GM12864 (cell line): ENCODE measurements at places on chromosomes 7 and 10.
A peak's percentile ranks its signal among the peaks of the same experiment; 100 is the strongest.

DNA sequence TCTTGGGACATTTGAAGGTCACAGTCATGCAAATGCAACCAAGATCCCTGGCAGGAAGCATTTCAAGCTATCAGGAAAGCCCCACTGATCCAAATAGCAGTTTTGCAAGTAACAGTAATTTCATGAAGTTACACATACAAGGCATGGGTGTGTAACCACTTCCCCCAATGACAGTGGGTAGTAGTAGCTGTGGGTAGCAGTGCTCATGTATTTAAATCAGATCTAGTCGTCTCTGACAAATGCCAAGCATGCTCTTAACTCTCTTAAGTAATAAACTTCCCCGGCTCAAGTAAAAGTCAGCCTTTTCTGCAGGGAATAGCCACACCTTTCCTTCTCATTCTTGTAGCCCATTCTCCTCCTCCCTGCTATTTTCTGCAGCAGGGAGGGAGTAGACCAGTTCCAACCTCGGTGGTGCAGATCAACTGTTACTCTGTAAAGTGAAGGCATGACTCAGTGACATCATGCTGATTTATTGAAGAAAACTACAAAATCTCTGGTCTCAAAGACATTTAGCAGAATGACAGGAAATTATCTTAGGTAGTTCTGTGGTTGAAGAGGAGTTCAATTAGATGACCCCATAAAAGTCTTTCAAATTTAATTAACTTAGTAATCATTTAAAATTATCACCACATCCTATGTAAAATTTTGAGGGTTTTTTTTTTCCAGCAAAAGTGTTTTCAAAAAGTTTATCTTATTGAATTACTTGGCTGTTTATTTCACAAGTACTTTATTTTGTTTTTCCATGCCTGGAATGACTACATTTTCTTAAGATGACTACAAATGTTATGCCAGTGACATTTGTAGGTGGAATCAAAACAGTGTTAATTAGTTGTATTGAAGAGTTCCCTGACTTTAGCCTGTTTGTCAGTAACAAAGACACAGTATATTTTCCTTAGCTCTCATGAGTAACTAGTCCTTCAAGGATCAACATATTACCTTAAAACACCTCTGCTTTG is 568.3 kb downstream of the INHBA start:
- DNase-seq: peak; percentile 49

DNA sequence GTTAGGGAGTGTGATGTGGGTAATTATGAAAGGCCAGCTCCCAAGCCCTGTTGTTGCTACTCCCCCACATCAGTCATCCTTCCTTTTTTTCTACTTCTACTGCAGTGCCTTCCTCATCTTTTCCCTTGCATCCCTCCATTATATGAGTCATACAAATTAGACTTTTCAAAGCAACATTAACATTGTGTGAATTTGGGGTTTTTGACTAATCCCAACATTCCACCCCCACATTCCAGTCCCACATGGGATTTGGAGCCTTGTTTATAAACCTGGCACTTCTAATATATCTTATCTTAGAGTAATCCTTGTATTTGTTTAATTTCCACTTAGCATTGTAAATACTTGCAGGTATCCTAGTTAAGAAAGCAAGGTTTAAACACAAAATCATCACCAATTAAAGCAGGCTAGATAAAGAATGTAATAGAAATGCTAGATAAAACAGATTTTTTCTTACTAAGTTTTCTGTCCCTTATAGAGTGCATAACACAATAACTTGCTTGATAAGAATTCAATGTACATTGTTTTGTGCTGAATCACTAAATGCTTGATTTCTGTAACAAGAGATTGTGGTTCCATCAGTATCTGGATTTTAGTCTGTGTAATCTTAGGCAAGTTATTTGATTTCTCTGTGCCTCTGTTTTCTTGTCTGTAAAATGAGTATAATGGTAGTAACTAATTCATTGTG is 165.8 kb downstream of the CFTR start:
- DNase-seq: no peak

- DNase-seq: no peak
Measured at GRCh38 chr7:67950321-67951083, 953.9 kb downstream of the TYW1 start.

GRCh38 chr7:150507947-150508602 is 6.6 kb upstream of the GIMAP7 start:
- DNase-seq: no peak

- no peak for DNase-seq
Measured at GRCh38 chr10:112429654-112430230, 17.0 kb downstream of the ZDHHC6 start.

DNA sequence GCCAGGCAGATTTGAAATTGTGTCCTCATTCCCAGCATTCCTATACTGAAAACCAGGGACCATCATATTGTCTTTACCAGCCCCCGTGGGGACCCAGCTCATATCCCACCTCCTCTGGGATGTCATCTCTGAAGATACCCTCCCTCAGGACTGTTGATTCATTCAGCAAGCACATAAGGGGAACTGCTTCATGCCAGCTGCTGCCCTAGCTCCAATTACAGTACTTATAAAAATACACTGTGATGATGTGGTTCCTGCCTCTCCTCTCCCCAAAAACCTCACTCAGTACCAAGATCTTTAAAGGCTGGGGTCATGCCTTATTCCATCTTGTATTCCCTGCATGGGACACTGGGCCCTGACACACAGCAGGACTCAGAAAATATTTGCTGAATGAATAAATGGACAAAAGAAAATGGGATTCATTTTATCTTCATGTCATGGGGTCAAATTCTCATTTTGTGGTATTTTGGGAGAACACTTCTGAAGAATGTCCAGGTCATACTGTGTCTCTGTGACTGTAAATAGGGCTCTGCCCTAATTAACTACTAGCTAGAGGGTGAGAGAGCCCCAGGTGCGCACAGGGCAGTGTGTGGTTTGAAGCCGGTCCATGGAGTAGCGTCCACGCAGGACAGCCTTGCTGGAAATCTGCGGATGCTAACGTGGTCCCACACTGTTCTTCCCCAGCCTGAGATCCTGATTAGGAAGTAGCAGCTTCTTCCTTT is 29.0 kb upstream of the DAGLB start:
- no peak for DNase-seq

- peak; percentile 5 for DNase-seq
Measured at GRCh38 chr7:97871659-97872024, 566 bp downstream of the ASNS start.

DNA sequence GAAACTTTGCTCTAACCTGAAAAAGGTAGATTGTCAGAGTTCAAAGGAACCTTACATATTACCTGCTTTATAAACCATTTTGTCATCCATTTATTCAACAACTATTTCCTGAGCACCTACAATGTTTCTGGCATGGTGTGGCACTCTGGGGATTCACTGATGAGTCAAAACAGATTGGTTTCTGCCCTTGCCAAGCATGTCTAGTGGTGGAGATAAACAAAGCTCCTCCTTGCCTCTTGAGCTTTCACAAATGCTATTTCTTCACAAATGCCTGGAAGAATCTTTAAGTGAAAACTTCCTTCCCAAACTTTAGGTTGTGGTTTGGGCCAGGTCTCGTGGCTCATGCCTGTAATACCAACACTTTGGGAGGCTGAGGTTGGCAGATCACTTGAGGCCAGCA is 85.1 kb upstream of the RELN start:
- DNase-seq: no peak

- no peak for DNase-seq
Measured at GRCh38 chr10:61397175-61397986, 55.8 kb downstream of the TMEM26 start.

GRCh38 chr10:30178356-30178964 is 119.1 kb upstream of the JCAD start:
- no peak for DNase-seq

DNA sequence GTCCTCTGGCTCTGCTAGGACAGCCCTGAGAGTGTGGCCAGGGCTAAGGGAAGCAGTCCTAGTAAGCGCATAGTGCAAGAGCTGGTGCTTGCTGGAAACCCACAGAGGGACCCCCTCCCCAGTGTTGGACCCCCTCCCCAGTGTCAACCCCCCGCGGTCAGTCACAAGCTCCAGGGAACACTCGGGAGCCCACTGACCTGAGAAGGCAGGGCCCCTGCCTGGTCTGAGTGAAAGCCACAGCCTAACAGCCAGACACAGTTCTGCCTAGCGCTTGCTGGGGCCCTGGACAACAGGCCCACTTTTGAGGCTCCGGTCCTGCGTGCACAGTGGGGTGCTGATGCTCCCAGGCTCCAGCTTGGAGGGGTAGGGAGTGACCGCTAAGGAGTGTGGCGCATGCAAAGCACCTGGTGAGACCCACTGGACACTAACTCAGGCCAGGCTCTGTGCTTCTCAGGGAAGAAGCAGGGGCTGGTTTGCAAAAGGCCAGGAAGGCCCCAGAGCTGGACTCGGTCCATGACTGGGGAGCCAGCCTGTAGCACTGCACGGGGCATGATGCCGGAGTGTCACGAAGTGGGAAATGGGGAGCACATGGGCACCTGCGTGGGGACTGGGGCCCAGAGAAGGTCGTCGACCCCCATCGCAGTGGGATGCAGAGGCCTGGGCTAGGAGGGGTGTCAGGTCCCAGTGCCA is 175.8 kb upstream of the PPP2R2D start:
- DNase-seq: no peak

GRCh38 chr7:119703895-119704294 is 569.1 kb upstream of the KCND2 start:
- no peak for DNase-seq

GRCh38 chr7:40419806-40420205 is 285.0 kb downstream of the SUGCT start:
- DNase-seq: no peak

- DNase-seq: no peak
Measured at GRCh38 chr10:74612195-74612594, 214.2 kb upstream of the KAT6B start.

DNA sequence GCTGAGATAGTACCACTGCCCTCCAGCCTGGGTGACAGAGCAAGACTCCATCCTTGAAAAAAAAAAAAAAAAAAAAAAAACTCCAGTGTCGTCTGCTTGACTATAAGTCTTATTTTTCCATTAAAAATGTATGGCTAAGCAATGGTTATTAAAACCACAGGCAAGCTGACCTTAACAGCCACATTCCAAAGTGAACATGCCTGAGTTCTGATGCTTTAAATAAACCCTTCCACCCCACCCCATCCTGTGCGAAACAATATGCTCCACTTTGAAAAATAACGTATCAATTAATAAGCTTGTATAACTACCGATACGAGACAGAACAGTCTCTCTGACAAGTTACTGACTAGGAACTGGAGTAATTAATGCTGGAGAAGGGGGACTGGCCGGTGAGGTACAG is 63.7 kb downstream of the LARP4B start:
- no peak for DNase-seq

- DNase-seq: no peak
Measured at GRCh38 chr10:25175527-25176420, 973 bp downstream of the GPR158 start.

DNA sequence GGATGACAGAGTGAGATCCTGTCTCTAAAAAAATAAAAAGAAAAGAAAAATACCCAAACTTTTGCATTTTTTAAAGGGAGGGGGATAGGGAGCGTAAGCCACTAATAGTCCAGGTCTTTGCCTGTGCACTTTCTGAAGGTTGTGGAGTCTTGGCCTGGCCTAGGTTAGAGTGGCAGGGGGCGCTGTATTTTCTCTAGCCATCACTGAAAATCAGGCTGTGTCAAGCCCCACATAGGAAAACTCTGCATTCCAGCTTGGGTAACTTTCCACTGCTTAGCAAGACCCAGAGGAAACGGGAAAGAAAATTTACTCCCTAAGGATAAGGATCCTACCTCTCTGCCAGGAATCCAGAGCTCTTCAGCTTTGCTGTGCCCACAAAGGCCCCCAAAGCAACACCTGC is 10.5 kb upstream of the PAX4 start:
- DNase-seq: no peak

DNA sequence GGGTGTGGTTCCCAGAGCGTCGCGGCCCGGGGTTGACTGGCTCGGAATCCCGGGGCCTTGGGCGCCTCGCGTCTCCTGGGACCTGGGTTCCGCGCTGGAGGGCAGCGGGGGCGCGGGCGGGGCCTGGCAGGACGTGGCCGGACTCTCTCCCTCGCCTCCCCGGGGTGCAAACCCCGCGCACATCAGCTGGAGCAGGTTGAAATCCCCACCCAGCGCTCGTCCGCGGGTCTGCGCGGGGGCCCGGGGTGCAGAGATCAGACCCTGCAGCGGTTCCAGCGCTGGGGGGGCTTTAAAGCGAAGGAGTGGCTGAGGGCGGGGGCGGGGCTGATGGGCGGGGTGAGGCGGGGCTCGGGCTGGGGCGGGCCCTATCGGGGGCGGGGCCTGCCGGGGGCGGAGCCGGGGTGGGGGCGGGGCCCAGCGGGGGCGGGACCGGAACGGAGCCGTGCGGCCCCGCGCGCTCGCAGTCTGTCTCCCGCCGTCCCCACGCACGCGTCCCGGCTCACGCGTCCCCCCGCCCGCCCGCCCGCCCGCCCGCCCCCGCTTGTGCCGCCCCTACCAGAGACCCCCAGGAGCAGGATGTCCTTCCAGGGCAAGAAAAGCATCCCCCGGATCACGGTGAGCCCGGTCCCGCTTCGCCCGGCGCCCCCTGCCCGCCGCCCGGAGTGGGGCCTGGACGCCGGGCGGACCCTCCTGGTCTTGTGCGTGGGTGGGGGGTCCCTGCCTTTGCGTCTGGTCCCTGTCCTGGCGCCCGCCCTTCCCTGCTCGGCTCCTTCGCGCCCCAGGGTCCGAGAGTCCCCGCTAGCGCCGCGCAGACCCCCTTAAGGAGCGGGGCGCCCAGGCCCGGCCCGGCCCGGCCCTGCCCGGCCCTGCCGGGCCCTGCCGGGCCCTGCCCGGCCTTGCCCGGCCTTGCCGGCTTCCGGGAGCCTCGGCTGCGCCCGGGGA is at the start of gene DPYSL4:
Gene DPYSL4 (plus strand): TSS at position 461 of the 942 bp plus-strand sequence. CDS start 116 bp downstream, at position 577.
- DNase-seq: no peak

- DNase-seq: no peak
Measured at GRCh38 chr7:32164341-32164996, 94.3 kb upstream of the PDE1C start.

GRCh38 chr7:112143136-112143535 is 63.1 kb downstream of the DOCK4 start:
- DNase-seq: no peak

DNA sequence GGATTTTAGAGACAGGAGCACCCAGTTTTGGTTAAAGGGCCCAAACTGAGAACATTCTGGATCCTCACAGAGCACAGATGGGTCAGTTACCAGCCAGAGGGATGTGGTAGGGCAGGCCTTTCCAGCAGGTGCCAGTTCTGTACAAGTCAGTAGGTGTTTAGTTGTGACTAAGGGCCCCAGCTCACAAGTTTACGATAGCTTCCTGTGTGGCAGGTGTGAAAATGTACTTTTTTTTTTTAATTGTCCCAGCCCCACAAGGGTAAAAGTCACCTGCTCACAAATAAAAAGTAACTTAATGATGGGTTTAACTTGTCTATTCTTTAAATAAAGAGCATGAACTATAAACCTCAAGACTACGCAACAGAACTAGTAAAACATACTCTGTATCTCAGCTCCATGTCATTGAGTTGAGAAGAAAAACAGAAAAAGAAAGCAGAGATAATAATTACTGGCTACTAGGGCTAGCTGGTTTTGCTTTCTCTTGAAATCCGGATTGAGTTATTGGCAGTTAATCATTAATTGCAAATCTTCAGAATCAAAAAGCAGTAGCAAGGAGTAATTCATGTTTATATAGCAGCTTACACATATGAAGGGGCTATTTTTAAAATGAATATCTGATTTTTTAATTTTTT is 15.4 kb downstream of the NFE2L3 start:
- no peak for DNase-seq

- no peak for DNase-seq
Measured at GRCh38 chr10:118216571-118217170, 125.5 kb downstream of the FAM204A start.

- no peak for DNase-seq
Measured at GRCh38 chr10:94493463-94493862, 52.1 kb upstream of the HELLS start.

- no peak for DNase-seq
Measured at GRCh38 chr7:32591938-32592337, 96.6 kb downstream of the AVL9 start.
